ENCODE measurements at places on chromosomes 13 and 19.

DNA sequence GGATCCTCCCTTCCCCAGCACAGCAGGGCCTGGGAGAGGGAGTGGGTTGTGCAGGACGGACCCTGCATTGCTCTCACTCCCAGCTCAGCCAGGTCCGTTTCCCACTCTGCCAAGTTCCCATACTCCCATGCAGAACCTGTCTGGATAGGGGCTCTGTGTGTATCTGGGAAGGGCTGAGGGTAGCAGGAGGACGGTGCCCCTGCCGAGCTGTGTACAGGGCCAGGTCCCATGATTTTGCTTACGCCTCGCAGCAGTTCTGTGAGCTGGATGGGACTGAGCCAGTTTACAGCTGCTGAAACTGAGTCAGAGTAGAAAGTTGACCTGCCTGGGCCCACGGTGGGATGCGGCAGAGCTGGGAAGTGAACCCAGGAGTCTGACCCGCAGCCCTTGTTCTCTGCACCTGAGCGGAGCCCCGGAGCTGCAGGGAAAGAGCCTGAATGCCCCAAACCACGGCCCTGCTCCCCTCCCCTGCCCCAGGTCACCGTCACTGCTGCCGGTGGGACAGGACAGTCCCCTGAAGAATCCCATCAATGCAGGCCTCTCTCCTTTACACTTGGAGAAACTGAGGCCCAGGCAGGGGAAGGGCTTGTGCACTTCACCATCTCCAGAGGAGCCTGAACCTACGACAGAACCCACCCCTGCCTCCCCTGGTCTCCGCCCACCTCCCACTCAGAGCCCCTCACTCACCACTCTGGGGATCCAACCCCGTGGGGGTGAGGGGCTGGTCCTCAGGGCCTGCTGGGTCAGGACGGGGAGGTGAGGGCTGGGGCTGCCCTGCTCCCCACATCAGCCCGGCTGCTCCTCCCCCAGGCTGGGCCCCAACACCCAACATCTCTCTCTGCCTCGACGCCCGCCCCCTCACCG is 3.5 kb downstream of the LILRB5 start:
- DNase-seq: no peak

- DNase-seq: no peak
Observed at GRCh38 chr19:43678512-43679261, 8.7 kb upstream of the PLAUR start.

DNA sequence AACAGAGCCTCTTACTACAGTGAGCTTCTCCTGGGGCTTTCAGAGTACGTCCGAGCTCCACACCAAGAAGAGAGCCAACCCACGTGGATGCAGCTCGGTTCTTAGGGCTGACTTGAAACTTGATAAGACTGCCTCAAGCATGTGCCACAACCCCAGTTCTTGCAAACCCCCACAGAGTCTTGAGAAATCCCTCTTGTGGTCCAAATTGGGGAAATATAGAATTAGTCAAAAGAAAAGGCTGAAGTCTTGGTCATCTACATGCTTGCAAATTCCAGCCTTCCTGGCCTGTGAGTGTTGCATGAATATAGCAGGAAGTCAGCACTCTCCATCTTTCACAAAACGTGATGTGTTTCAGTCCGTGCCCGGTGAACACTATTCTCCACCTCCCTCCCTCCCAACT is 95.2 kb downstream of the GGACT start:
- DNase-seq: no peak

DNA sequence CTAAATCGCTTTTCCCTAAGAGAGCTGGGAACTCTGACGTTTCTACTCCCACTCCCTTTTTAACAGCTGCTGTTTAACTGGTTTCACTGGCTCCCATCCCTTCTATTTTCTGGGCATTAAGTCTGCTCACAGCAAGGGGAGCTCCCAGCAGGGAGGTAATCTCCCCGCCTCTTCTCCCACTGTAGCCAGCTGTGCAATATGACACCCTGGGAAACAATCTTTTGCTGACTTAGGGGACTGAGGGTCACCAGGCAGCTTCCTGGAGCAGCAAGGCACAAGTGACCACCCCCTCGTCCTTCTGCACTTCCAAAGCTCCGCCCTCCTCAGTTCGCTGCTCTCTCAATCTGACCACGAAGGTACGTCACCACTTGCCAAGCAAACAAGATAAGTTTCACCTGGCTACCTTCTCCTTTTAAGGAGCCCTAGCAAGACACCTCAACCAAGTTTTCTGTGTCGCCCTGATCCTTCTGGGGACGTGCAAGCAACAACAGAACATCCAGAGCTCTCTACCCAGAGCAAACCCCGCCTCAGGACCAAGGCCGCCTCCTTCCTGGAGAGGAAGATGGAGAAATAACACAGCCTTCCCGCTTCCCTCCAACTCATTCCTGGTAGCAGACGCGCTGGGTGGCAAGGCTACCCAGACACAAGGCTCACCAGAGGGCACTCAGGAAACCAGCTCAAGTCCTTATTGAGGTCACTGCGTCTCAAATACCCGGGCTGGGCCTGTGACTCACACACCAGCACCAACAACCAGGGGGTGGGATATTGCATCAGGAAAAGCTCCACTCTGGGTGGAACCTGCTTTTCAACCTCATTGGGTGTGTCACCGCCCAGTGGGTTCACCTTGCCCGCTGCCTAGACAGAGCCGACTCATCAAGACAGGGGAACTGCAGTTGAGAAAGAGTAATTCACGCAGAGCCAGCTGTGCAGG is 92.4 kb downstream of the STK24 start:
- peak; percentile 76 for DNase-seq

DNA sequence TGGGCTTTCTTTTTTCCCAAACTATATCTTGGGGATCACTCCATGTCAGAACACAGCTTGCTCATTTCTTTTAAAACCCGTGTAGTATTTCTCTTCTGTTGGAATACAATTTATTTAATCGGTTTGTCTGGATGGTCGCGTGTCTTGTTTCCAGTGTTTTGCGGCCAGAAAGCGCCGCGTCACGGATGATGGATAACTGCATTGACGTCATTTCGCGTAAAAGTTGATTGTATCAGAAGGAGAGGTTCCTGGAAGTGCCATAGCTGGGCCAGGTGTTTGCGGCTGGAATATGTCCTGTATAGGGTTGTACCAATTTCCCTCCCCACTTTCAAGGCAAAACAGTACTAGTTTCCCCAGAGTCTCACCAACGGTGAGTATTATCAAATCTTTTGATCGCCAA is 9.7 kb downstream of the ACTL9 start:
- no peak for DNase-seq

DNA sequence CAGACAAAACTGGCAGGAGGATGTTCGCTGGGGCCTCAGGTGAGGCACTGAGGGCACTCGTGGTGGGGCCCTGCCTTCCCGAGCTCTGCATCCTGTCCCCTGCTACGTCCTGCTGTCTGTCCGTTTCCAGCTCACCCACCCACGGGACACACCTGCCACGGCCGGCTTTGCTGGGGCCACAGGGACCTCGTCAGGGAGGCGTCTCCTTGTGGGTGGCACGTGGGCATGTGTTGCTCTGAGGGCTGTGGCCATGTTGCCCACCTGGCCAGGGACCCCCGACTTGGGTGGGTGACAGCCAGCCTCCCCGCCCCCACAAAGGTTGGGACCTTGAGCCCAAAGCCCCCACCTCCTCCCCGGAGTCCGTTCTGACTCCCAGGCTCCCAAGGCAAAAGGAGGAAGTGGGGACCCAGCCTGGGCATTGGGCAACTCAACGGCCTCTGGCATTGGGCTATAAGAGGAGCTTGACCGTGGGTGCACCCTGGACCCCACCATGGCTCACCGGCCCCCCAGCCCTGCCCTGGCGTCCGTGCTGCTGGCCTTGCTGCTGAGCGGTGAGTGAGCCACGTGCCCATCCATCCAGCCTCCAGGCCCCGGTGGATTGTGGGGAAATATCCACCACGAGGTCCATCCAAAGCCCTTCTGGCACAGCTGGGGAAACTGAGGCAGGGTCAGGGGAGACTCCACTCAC is at the start of gene PRTN3:
PRTN3 (plus strand) TSS at position 481 of the 688 bp plus-strand sequence; CDS start at position 491, 10 bp downstream.
- DNase-seq: no peak
